Activated T-cell treated with anti-CD3 and anti-CD28 coated beads, Interleukin-2, amount 50 U/mL, for 72 hours (primary cell): ENCODE measurements at places on chromosomes 1 and 21.

DNA sequence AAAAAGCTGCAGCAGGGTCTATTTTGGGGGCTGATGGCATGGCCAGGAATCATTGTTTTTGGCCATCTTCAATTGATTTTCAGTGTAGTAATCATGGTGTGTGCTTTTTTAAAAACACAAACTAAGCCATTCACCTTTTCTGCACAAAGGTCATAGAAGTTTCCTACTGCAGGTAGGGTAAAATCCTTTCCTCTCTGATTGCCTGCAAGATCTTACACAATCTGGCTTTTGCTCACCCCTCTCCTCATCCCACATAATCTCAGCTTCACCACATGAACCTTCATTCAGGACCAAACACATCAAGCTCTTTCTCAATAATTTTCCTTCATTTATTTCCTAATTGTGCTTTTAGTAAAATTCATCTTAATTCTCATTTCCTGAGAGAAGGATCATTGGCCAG lies 38.3 kb upstream of the GBP5 start:
- peak overlapping the region; percentile 56 for H3K4me3 ChIP-seq
- no peaks in the 10 kb centered on the region for H3K27me3 ChIP-seq
- peak overlapping the region; percentile 97 for H3K27ac ChIP-seq

DNA sequence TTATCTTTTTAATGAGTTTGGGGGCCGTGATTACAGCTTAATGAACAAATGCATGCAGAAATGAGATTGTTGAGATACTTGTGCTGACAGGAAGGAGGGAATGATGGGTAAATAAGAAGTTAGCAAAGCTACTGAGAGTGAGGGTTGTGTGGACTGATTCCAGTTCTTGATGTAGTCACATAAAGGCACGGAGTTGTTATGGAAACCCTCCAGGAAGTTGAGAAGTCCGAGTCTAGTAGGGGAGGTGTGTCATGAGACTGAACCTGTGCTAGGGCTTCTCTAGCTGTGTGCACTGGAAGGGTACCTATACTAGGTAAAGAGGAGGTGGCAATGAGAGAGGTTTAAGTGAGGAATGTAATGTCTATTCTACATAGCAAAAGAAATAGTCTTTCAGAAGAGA lies 475.7 kb downstream of the USP25 start:
- DNase-seq, result no peak
- H3K36me3 ChIP-seq, result no peaks in the 10 kb centered on the region

- H3K27ac ChIP-seq, result no peak overlapping the region
- H3K4me1 ChIP-seq, result peaks cover 35% of the 10 kb centered on the region
- DNase-seq, result no peak
- no peak overlapping the region for H3K4me3 ChIP-seq
- no peaks in the 10 kb centered on the region for H3K36me3 ChIP-seq
- peaks cover 33% of the 10 kb centered on the region for H3K27me3 ChIP-seq
Observed at GRCh38 chr1:112712191-112712590, 2.9 kb downstream of the PPM1J start.

- no peak overlapping the region for H3K4me3 ChIP-seq
- H3K27ac ChIP-seq, result no peak overlapping the region
- peaks cover 9% of the 10 kb centered on the region for H3K36me3 ChIP-seq
- no peaks in the 10 kb centered on the region for H3K4me1 ChIP-seq
- H3K27me3 ChIP-seq, result peaks cover 40% of the 10 kb centered on the region
Observed at GRCh38 chr21:37538971-37539590, 172.5 kb downstream of the DYRK1A start.

DNA sequence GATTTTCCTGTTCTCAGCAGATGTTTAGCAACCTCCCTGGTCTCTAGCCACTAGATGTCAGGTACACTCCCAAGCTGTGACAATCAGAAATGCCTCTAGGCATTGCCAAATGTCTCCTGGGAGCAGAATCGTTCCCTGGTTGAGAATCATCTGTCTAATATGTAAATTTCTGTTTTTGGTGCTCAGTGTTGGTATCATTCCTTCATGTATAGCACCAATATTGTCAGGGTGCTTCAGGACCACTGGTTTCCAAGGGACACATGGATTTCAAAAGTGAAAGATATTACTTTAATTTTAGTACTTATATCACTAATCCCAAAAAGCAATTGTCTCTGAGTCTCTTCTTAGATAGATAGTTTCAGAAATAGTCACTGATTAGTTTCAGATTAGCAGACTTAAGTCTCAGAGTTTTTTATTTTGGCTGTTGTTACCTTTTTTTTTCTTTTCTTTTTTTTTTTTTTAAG lies 160.1 kb downstream of the PTPRC start:
- H3K27me3 ChIP-seq, result peaks cover 8% of the 10 kb centered on the region
- peaks cover 13% of the 10 kb centered on the region for H3K36me3 ChIP-seq
- no peak overlapping the region for H3K27ac ChIP-seq
- no peak for DNase-seq
- peaks cover 4% of the 10 kb centered on the region for H3K4me1 ChIP-seq
- no peak overlapping the region for H3K4me3 ChIP-seq

GRCh38 chr1:154342132-154342531 lies 16.8 kb downstream of the ATP8B2 start:
- peak overlapping the region; percentile 62 for H3K4me3 ChIP-seq
- H3K4me1 ChIP-seq, result peaks cover 81% of the 10 kb centered on the region
- H3K27me3 ChIP-seq, result no peaks in the 10 kb centered on the region
- peak overlapping the region; percentile 81 for H3K27ac ChIP-seq

GRCh38 chr1:42979896-42980800 lies 21.5 kb upstream of the SLC2A1 start:
- no peak overlapping the region for H3K27ac ChIP-seq
- no peaks in the 10 kb centered on the region for H3K36me3 ChIP-seq
- no peaks in the 10 kb centered on the region for H3K27me3 ChIP-seq
- no peak overlapping the region for H3K4me3 ChIP-seq

DNA sequence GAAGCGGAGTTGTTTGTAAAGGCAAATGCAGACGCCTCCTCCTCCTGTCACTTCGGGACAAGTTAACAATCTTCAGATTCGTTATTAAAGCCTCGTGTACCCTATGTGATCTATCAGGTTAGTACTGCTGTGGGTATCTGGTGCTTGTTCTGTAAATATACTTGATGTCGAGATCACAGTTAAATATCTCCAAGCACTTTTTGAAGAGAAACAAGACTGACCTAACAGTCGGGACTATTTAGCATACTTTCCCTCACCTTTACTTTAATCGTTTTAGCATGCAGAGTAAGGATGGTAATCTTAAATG lies 710 bp downstream of the KLHL20 start:
- no peak for DNase-seq
- peaks cover 36% of the 10 kb centered on the region for H3K4me1 ChIP-seq
- H3K27me3 ChIP-seq, result peaks cover 9% of the 10 kb centered on the region
- H3K36me3 ChIP-seq, result peaks cover 6% of the 10 kb centered on the region

DNA sequence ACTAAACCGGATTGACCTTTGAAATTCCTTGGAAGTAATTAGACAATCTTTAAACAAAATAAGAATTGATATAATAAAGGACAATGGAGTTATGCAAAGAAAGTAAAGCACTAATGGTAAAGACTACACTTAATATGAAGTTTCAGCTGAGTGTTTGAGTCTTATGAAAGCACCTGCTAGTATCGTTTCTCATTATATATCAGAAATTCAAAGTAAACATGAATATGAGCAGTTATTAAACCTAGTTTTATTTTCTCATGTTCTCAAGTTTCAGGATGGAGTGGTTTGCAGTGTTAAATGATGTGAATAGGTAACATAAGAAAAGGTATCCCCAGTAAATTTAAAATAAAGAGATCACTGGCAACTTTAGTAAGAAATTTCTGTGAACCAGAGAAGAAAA lies 188.6 kb downstream of the ZP4 start:
- H3K4me3 ChIP-seq, result no peak overlapping the region
- no peak for DNase-seq
- H3K27ac ChIP-seq, result no peak overlapping the region
- H3K27me3 ChIP-seq, result no peaks in the 10 kb centered on the region
- H3K36me3 ChIP-seq, result no peaks in the 10 kb centered on the region
- H3K4me1 ChIP-seq, result no peaks in the 10 kb centered on the region

DNA sequence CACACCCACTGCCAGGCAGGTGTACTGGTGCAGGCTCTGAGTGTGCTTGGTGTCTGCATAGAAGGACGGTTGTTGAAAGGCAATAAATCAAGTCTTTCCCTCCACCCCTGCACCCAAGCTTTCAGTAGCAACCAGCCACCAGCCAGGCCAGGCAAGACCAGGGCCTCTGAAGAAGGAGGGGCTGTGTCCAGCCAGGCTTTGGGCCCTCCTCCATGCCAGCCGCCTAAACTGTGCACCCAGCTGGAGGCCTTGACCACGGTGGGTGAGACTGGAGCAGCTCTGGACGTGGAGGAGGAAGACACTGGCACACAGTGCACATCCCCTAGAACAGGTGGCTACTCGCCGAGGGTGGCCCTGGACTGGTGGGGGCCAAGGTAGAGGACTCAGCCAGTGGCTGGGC lies 4.9 kb downstream of the OLIG2 start:
- no peak overlapping the region for H3K27ac ChIP-seq
- H3K36me3 ChIP-seq, result no peaks in the 10 kb centered on the region
- no peak for DNase-seq
- peaks cover 30% of the 10 kb centered on the region for H3K4me1 ChIP-seq
- H3K27me3 ChIP-seq, result peaks cover 70% of the 10 kb centered on the region
- H3K4me3 ChIP-seq, result no peak overlapping the region

DNA sequence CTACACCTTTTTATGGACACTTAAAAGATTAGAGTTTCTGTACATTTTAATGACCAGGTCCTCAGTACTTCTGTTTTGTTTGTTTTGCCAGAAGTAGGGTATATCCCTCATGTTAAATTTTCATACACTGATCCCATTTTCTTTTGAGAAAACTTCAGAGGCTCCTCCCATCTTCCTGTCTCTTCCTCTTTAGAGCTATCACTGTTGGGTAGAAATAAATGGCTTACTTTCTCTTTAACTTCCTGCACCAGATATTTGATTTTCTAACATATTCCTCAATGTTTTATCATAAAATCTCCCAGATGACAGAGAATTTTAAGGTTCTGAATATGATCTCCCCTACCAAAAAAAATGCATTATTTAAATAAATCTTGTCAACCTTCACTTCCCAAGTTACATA lies 23.4 kb downstream of the VAV3 start:
- H3K27me3 ChIP-seq, result no peaks in the 10 kb centered on the region
- peaks cover 58% of the 10 kb centered on the region for H3K4me1 ChIP-seq
- DNase-seq, result no peak
- H3K27ac ChIP-seq, result no peak overlapping the region

DNA sequence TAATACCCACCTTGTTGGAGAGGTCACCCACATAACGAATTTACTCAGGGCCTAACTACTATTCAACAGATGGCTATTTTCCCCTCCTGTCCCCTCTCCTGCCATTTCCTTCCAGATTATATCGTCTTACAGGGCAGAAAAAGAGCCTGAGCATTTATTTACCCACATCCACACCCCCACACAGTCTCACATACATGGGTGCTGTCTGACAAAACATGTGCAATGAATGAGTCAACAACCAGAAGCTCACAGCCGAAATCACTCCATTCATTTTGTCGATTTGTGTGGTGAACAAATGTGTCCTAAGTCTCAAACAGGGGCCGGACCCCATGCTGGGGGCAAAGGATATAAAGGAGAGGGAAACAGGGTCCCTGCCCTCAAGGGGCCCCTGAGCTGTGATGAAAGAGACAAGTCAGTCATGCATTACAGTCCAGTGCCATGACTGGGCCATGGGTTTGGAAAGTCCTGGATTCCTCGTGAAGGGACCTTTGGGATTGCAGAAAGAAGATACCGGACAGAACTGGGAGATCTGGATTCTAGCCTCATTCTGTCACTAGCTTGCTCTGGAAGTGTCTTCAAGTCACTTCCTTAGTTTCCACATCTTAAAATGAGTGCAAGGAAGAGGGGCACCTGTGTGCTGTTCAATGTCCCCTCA lies 16.4 kb upstream of the ZNF683 start:
- H3K36me3 ChIP-seq, result no peaks in the 10 kb centered on the region
- H3K4me3 ChIP-seq, result no peak overlapping the region
- no peaks in the 10 kb centered on the region for H3K27me3 ChIP-seq
- H3K27ac ChIP-seq, result no peak overlapping the region

- no peaks in the 10 kb centered on the region for H3K27me3 ChIP-seq
- no peak overlapping the region for H3K27ac ChIP-seq
- no peak for DNase-seq
- no peaks in the 10 kb centered on the region for H3K36me3 ChIP-seq
Observed at GRCh38 chr21:27423906-27424595, 457.2 kb upstream of the ADAMTS5 start.

GRCh38 chr1:225962440-225962975 lies 21.5 kb upstream of the LEFTY2 start:
- no peaks in the 10 kb centered on the region for H3K36me3 ChIP-seq
- DNase-seq, result peak; percentile 79
- H3K27ac ChIP-seq, result no peak overlapping the region

GRCh38 chr21:37704751-37705150 lies 211.5 kb downstream of the KCNJ6 start:
- H3K36me3 ChIP-seq, result no peaks in the 10 kb centered on the region
- no peaks in the 10 kb centered on the region for H3K4me1 ChIP-seq
- peaks cover 18% of the 10 kb centered on the region for H3K27me3 ChIP-seq
- H3K27ac ChIP-seq, result no peak overlapping the region
- H3K4me3 ChIP-seq, result no peak overlapping the region

- peaks cover 57% of the 10 kb centered on the region for H3K4me1 ChIP-seq
- no peaks in the 10 kb centered on the region for H3K27me3 ChIP-seq
- peaks cover 13% of the 10 kb centered on the region for H3K36me3 ChIP-seq
- peak overlapping the region; percentile 100 for H3K4me3 ChIP-seq
- no peak for DNase-seq
Observed at GRCh38 chr21:34884346-34884929, 164.7 kb downstream of the RUNX1 start.
